GM19239 (cell line): ENCODE measurements at places on chromosomes 13 and 19.
A peak's percentile ranks its signal among the peaks of the same experiment; 100 is the strongest.

DNA sequence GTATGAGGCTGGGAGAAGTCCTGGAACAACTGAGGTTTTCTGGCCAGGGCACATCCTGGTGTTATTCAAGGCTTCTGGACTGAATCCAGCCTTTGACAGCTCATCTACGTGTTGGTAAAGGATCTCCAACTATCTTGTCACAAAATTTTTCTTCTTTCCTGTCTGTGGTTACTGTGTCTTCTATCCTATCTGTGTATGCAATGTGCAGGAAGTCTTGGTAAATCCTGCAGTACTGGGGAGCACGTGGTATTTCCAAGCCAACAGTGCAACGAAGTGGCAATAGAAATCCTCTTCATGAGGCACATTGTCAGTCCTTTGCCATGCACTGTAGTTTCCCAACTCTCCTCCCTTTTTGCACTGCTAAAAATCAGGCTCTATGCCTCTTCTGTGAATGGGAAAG, 86.7 kb downstream of the ZNF100 start:
- no peak for DNase-seq

DNA sequence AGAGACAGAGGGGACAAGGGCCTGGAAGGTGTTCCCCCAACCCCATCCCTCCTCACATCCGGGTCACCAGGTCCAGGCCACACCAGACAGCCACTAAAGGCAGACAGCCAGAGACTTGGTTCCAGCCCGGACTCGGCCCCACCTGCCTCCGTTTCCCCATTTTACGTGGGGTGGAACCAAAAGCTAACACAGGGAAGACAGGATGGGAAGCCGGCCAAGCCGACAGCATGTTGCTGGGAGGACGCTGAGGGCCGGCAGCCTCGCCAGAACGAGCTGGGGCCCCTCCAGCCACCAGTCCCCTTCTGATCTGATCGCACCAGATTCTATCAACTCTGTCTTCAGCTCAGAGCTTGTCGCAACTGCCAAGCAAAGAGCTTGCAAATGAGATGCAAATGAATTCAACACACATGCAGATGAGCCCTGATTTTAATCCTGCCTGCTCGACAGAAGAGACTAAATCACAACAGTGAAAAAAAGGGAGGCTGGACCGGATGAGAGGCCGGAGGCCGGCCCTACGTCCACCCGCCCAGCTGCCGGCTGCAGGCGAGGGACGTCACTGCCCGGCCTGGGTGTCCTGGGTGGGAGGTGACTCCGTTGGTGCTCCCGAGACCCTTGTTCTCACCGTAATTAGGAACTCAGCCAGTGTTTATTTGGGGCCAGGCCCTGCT, 17.5 kb upstream of the SHC2 start:
- DNase-seq = no peak

DNA sequence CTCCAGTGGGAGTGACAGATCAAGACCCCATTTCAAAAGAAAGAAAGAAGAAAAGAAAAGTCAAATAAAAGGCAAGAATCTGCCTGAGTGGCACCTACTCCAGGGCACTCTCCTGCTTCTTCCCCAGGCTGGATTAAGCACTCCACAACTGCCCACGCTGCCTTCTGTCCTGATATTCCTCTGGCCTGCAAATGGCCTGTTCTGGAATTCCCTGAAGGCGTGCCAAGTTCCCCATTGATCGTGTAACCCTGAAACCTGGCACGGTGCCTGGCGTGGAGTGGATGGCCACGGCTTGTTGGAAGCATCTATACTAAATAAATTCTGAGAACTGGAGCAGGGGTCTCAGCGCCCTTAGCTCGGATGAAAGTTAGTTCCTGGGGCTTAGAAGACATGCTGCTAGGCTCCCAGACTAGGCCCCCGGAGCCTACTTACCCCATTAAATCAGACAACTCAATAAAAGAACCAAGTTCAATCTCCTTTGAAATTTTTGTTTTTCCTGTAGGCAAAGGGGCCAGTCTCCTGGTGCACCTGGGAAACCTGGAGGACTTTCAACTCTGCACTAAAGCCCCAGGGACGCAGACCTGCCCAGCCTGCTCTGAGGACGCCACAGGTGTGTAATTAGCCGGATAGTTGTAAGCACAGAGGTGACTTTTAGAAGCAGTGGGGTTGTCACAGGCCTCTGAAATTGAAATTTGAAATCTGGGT, 21.9 kb downstream of the ANKRD27 start:
- DNase-seq = no peak

- DNase-seq = no peak
Measured at GRCh38 chr19:35168196-35168595, 13.7 kb downstream of the FXYD5 start.

DNA sequence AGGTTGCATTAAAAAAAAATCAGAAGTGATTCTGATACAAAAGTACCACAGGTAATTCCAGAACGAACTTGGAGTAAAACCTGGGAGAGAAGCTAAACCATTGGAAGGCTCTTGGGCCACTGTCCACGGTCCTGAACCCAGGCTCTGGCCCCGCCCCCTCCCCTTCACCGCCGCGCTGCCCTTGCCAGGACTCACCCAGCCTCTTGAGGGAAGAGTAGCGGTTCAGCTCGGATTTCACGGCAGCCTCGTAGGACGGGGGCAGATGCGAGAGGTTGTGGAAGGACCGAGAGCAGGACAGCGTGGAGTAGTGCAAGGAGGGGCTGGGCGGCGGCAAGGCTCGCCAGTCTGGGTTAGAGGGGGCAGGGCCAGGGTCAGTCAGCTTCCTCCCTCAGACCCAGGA, 5.7 kb downstream of the SHISA7 start:
- DNase-seq = no peak

DNA sequence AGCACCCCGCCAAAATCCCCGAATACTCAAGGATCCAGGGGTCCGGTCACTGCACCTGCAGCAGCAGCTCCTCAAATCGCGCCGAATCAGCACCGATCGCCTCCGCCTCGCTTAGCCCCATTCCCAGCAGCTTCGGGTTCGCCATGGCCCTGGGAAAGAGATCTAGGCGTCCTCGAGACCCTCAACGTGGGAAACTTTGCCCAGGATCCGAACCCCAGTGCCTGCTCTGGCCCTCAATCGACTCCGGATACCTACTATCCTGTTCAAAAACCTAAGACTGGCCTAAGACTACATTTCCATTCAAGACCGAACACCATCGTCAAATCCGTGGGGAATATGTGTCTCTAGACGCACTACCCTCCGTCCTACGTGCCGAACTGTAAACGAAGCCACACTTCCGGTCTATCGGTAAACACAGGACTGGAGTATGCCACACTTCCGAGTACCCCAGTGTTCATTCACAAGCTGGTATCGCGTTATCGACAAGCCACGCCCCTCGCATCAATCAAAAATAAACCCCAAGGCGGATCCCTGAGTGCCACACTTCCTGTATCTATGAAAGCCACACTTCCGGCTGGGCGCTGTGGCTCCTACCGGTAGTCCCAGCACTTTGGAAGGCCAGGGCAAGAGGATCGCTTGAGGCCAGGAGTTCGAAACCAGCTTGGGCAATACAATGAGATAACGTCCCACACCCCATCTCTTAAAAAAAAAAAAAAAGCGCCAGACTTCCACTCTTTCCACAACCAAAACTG, at the start of gene PIH1D1:
PIH1D1 (minus strand) TSS at position 385 of the 752 bp plus-strand sequence; CDS start at position 145, 240 bp downstream.
- DNase-seq = peak; percentile 85

DNA sequence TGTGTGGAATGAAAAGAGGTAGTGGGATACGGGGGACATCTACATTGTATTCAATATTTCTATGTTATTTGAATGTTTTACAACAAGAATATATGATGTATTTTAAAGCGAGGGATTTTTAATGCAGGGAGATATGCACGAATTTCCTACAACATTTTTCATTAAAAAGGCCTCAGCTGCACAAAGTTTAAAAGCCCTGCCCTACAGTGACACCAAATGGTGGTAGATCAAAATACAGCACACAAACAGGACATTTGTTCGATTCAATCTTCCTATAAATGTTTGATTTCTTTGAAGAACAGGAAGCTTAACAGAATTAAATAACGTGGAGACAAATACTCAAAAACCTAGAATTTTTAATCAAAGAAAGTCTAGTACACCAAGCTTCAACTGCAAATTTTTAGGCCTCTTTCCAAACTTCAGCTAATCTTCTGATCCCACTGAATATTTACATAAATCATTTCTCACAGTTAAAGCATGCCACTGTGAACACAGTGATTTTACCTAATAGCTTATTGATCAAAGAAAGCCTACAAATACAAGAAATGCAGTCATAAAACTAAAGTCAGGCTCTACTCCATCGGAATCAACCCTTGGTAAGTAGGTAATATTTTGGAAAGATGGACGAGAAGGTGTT, 257.2 kb downstream of the DIAPH3 start:
- no peak for DNase-seq

DNA sequence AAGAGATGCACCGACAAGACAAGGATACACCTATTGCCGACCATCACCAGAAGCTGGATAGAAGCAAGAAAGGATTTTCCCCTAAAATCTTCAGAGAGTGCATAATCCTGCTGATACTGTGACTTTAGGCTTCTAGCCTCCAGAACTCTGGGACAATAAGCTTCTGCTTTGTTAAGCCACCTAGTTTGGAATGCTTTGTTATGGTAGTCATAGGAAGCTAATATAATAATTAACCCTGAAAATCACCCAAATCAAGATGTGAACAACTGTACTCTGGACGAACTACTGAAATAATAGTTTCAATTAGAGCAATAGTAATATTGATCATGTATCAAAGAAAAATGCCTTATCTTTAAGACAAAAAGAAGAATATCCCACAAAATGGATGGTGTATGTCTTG, 524.6 kb downstream of the EFNB2 start:
- DNase-seq = no peak

- no peak for DNase-seq
Measured at GRCh38 chr19:35986664-35987570, 8.1 kb upstream of the SDHAF1 start.

- no peak for DNase-seq
Measured at GRCh38 chr19:33520048-33520643, 1.4 kb downstream of the PEPD start.

- no peak for DNase-seq
Measured at GRCh38 chr19:44734357-44734756, 14.2 kb upstream of the BCL3 start.

DNA sequence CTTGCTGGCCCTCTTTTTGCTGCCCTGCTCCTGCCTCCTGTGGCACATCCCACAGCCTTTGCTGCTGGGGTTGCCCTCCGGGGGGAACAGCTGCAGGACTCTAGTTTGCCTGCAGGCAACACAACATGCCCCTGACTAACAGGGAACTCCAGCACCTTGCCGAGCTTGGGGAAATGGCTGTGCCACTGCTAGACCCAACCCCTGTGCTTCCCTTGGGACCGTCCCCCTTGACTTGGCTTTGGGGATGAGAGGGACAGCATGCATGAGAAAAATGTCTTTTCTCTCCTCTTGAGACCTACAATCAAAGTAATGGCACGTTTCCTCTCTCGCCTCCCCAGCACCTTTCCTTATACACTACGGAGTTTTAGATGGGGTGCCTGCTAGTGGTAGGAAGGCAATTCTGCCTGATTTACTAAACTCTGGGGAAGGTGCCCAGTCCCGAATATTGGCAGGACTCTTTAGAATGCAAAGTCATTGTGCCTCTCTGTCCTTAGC, 12.4 kb upstream of the VWA8 start:
- no peak for DNase-seq

DNA sequence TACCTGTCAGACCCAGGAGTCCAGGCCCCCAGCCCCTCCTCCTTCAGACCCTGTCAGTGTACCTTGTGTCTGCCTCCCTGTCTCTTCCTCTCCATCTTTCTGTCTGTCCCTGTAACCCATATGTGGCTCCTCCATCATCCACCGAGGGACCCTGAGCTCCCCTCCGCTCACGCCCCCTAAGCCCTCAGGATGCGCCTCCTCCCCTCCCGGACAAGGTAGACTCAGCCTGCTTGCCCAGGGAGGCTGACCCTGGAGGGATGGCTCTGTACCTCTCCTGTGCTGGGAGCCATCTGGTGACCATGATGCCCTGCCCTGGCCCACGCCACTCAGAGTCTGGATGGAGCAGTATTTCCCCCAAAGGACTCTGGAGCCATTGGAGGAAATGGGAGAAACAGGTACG, 1.0 kb upstream of the CAPN12 start:
- DNase-seq = no peak

DNA sequence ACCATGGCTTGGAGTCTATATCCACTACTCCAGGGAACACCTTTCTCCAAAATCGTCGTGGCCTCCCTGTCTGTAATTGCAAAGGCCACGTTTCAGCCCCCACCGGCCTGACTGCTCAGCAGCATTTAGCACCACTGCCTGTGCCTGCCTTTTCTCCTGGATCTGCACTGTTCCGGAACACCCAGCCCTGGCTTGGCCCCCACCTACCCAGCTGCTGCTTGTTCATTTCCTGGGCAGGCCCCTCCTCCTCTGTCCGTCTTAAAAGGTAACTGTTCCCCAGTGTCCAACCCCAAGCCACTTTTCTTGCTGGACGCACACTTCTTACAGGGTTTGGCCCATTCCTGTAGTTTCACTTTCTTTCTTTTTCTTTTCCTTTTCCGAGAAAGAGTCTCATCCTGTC, 8.5 kb upstream of the SYT5 start:
- no peak for DNase-seq

GRCh38 chr19:18049385-18049784, 37.3 kb downstream of the IL12RB1 start:
- DNase-seq = no peak

GRCh38 chr19:18832306-18833140, 764 bp downstream of the UPF1 start:
- DNase-seq = no peak

DNA sequence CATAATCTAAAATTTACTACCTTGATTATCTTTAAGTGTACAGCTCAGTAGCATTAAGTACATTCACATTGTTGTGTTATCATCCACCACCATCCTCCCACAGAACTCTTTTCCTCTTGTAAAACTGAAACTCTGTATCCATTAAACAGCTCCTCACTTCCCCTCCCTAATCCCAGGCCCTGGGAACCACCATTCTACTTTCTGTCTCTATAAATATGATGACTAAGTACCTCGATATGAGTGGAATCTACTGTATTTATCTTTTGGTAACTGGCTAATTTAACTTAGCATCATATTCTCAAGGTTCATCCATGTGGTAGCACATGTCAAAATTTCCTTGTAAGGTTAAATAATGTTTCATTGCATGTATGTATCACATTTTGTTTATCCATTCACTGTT, 49.0 kb upstream of the POMP start:
- no peak for DNase-seq

GRCh38 chr19:46232029-46232428, 2.5 kb downstream of the IGFL1 start:
- DNase-seq = no peak

GRCh38 chr13:99124794-99125316, 75.8 kb upstream of the UBAC2 start:
- DNase-seq = no peak

DNA sequence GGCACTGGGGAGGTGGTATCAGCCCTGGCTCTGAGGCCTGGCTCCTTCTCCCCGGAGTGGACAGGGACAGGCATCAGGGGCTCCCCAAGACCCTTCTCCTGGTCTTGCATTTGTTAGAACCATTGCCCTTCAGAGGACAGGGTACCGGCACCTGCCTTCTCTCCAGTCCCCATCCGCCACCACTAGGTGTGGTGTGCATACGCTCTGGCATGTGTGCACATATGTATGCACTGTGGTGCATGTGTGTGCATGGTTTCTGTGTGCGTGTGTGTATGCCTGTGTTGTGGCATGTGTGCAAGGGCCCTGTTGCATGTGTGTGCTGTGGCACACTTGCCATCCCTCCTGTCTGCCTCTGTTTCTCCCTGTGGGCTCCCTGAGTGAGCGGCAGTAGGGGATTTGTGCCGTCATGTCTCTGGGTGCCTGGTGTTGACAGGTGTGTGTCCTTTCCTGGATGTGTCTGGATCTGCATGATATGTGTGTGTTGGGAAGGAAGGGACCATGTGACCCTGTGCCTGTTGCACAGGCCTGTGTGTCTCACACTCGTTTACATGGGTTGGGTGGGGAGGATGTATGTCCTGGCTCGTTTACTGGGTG, 9.3 kb downstream of the KCTD15 start:
- no peak for DNase-seq
